Activated naive CD4-positive, alpha-beta T cell treated with Interleukin-2 at 50 U/mL for 16 hours (primary cell): ENCODE measurements at places on chromosomes 12 and 14.

DNA sequence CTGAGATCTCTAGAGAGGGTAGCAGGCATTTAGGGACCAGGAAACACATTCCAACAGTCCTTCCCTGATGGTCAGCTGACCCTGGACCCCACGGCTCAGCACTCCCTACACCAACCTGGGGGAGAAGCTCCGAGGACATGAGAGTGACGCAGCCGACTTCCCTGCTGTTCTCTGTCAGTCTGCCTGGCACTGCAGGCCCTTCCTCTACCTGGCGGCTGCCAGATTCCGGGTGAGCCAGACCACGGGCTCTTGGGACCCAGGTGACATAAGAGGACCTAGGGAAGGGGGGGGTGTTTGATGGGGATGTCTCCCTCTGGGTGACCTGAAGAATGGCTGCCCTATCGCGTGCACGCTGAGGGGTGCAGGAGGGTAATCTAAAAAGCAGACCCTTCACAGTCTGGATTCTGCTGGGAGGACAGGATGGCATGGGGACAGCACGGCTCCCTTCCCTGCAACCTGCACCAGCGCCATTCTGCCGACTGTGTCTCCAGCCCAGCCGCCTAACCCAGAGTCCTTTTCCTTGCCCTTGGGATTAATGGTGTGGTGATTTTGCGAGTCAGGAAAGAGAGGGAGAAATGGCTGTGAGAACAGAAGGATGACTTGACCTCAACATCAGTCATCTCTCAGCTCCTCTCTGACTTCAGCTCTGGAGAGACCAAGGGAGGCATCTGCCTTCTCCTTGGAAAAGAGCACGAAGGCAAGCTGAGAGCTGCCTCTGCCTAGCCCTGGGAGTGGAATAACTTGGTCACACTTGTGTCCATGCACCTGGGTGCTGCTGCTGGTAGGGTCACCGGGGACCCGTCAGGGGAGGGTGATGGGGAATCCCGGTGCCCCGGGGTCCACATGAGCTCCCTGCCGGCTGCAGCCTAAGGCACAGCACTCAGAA, 158.5 kb downstream of the CALM1 start:
- DNase-seq, result no peak

- DNase-seq, result no peak
Measured at GRCh38 chr14:99621948-99622347, 17.9 kb upstream of the CCDC85C start.

GRCh38 chr14:91885113-91885712, 17.9 kb upstream of the TC2N start:
- DNase-seq, result no peak

DNA sequence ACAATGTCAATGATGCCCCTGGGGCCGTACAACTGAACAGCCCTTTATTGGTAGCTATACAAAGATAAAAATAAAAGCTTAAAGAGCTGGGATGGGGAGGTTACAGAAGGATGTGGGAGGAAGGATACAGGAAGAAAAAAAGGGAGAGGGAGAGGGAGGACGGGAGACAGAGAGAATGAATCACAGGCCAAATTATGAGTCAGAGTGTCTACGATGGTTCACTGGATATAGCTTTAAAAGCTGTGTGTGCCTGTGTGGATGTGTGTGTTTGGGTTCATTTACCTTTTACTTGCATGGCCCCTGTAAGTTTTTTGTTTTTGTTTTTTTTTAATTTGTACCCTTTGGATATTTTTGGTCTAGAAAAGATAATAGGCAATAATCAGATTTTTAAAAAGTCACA, 111.9 kb downstream of the CCDC60 start:
- DNase-seq, result no peak

DNA sequence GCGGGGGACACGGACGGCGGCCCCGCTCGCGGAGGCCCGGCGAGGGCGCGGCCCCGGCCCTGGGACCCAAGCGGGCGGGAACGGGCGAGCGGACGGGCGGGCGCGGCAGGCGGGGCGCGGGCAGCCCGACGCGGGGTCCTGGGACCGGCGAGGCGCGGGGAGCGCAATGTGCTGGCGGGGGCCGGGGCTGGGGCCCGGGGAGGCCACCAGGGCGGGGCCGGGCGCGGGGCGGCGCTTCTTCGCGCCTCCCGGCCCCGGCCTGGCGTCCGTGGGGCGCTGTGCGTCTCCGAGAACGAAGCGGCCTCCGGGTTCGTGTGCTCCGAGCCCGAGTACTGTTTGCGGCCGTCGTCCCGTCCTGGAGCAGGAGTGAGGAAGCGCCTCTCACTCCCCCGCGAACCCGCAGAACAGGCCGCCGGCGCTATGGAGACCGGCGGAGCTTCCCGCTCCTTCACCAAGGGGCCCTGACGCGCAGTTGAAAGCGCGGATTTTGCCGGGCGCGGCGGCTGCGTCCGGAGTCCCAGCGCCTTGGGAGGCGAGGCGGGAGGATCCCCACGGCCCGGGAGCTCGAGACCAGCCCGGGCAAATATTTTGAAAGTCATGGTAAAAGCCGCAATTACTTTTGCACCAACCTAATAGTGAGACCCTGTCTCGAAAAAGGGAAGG, 420 bp upstream of the ANKLE2 start:
- DNase-seq, result peak; percentile 87

DNA sequence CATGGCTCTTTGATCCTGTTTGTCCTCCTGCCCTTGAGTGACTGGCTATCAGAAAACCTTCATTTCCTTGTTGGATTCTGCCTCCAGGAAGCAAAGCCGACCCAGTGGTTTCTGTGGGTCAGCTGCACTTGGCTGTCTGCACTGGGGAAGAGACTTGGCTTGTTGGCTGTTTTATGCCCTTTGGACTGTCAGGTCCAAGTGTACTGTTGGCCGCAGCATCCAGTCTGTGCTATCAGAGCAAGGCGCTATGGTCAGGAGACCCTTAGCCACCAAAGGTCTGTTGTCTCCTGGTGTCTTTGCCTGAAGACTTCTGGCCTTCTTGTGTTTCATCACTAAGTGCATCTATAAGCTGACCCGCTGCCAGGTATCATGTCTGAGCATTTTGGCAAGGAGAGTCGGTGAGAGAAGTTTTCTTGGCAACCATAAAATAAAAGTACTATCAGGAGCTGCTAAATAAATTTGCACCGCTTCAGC, 177.4 kb upstream of the HIF1A start:
- DNase-seq, result no peak

- peak; percentile 90 for DNase-seq
Measured at GRCh38 chr12:54379398-54380201, 4.9 kb downstream of the ZNF385A start.

DNA sequence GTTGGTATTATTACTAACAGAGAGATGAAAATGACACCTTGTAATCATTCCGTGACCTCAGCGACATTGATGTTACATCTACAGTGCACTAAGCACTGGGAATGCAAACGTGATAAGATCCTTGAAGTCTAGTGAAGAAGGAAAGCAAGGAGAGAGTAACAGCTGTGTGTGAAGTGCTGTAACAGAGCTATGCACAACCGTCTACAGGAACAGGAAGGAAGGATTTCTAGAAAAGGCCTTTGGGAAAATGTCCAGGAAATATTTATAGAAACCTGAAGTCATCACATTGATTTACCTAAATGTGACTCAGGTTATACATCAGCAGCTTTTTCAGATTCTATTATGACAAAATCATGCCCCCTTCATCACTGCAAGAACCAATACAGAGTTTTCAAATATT, 304.2 kb upstream of the AMIGO2 start:
- DNase-seq, result no peak

GRCh38 chr12:44240186-44240585, 404.3 kb downstream of the TMEM117 start:
- DNase-seq, result no peak

GRCh38 chr12:43951286-43951685, 115.4 kb downstream of the TMEM117 start:
- no peak for DNase-seq

GRCh38 chr14:60250257-60251035, 1.4 kb downstream of the PPM1A start:
- DNase-seq, result no peak

DNA sequence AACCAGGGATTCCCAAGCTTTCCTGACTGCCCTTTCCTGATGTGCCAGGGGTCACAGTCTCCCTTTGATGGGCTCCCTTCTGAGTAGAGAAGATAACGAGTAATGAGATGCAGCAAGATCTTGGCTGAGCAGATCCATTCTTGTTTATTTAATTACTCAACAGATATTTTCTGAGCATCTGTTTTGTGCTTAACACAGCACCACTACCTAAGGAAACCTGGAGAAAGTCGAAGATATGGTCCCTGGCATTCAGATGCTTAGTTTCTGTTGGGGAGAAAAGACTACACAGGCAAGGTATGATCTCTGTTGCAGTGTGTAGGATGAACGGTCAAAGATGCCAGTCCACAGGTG, 3.9 kb downstream of the AJUBA start:
- DNase-seq, result no peak

DNA sequence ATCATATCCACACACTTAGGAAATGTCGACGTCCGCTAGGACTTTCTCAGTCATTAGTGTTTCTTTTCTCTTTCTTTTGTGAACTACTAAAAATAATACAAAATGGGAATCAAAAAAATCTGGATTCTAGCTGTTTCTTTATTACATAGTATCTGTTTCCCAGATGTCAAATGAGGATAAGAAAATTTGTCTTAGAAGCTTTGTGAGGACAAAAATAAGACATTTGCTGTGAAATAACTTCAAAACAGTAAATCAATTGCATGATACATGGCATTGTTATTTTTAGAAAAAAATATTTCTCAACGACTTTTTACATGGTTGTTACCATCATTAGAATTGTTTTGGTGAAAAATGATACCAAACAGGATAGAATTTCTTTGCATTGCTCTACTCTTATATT, 71.4 kb upstream of the IFNG-AS1 start:
- no peak for DNase-seq

DNA sequence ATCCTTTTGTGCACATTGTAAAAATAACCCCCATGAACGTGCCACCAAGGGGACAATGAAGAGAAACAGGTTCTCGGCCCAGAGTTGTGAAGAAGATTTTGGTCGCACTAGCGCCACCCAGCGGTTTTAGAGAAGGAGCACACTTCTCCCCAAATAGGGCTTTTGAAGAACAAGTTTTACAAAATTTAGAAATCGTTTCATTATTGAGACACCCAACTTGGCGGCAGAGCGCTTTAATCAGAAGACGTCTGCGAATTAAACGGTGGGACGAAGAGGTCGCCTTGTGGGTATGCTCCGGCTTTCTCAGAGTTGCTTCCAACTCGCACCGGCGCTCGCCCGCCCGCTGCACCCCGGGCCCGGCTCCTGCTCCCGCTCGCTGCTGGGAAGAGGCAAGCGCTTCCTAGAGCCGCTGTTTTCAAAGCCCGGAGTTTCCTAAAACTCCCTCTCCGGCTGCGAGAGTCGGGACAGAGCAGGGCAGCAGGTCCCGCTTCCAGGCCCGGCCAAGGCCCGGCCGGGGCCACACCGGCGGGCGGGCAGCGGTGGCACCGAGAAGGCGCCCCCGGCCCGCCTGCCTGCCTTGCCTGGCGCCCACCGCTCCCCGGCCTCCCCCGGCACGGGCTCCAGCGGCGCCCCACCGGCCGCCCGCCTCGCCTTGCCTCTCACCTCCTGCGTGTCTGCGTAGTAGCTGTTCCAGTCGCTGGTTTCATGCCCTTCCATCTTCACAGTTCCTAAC, 645 bp downstream of the FOXA1 start:
- DNase-seq, result peak; percentile 19

DNA sequence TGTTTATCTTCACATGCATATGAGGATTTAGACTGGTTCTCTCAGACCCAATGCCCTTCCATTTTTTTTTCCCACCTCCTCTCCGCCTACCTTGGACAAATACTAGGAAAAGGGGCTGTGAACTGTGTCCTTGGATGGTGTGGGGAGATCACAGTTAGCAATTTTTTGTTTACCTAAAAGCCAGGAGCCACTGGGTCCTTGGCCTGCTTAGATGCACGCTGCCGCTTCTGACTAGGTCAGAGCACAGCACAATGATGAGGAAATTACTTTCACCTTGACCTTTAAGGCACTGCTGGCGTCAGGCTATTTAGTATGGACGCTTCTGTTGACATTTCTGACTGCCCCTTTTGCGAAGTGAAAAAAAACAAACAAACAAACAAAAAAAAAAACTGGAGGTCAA, 1.9 kb downstream of the CCDC38 start:
- no peak for DNase-seq

DNA sequence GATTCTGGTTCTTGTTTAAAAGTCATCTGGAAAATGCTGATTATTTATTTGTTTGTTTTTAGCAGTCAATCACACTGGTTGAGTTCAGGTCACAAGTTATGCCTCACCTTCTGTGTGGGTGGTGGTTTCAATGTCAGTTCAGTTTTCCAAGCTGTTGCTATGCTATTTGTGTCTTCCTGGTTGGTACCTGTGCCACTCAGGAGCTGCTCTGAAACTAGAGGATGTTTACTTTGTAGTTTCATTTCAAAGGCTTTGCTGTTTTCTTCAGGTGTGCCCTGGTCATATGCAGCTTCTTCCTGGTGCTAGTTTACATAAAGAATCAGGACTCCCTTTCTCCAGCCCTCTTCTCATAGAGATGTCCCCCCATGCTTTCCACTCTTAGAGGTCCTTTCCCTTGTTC, 75.7 kb upstream of the PPP4R3A start:
- DNase-seq, result no peak

DNA sequence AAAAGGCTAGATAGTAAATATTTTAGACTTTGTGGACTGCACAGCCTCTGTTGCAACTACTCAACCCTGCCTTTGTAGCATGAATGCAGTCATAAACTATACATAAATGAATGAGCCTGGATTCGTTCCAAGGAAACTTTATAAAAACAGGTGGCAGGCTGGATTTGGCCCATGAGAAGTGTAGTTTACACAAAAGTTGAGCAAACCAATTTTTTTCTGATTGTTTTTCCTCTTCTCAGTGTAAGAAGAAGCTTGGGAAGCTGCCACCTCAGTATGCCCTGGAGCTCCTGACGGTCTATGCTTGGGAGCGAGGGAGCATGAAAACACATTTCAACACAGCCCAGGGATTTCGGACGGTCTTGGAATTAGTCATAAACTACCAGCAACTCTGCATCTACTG, 9.5 kb downstream of the OAS1 start:
- DNase-seq, result no peak

GRCh38 chr12:93541578-93542225, 30.8 kb upstream of the SOCS2 start:
- DNase-seq, result no peak

DNA sequence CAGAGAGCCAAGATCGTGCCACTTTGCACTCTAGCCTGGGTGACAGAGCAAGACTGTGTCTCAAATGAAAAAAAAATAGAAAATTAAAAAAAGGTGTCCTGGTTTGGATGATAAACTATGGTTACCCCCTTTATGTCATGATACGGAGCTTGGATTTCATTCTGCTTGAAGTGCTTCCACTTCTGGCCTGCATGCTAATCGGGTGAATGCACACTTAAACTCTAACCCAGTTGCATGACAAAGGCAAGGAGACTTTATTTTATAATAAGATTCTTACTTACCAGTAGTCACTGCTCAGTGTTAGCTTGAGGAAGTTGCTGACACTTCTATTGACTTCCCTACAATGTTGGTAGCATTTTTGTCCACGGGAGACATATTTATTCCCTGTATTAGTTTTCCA, 24.3 kb downstream of the CFAP54 start:
- DNase-seq, result no peak

GRCh38 chr14:98952593-98953350, 319.2 kb downstream of the BCL11B start:
- DNase-seq, result no peak
